ENCODE measurements at places on chromosomes 3 and 15. TPM values are rescaled to one million over a fixed set of nuclear protein-coding genes. Genes with fewer than 3 reads are reported as not detected.

- DNase-seq: no peak
Observed at GRCh38 chr3:155129396-155129795, 49.3 kb downstream of the MME start.

DNA sequence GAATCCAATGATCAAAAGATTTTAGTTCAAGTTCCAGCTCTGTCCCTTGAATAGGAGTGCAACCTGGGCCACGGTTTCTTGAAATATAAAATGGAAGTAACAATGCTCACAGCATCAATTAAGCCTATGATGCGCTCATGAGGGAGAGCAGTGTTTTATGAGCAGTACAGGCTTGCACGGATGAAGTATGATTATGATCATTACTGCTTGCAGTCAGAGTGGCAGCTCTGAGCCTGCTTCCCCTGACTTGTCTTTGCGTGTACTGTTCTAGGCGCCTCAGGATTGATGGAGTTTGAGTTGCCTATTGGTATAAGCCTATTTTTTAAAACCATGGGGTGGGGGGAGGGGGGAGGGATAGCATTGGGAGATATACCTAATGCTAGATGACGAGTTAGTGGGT is 37.0 kb downstream of the ITGB5 start:
- no peak for DNase-seq

DNA sequence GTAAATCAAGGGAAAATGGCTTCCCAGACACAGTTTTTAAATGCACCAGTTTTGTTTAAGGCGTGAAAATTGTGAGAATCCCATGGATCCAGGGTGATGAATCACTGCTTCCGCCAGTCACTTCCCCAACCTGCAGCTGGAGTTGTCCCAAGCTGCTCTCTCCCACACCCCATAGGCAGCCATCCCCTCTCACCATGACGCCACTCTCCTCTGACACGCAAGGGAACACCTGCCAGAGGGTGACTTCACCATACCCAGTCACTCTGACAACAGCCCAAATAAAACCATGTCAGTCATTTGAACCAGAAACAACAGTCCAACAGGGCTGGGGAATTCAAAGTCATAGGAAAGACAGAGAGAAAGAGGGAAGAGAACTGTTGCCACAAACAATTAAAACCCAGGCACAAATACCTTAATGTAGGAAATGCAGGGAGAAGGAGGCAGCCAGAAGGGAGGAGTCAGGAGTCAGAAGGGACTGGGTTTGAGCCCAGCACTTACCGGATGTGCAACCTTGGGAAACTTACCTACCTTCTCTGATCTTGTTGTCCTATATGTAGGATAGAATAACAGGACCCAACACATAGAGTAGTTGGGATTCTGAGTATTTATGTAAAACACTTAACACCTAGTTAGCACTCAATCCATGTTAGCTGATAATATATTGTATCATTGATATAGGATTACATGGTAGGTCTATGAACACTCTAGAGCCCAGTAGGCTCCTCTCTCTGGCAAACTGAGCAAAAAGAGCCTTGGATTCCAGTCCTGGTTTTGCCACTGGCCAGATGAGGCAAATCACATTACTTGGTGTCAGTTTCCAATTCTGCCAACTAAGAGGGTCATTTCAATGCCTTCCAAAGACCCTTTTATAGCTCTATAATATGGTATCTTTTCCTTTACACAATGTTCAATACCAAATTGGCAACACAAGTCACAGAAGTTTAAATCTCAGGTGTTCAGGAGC is 326.3 kb upstream of the ICE2 start:
- DNase-seq: no peak

- DNase-seq: no peak
Observed at GRCh38 chr3:31013843-31014242, 119.4 kb upstream of the GADL1 start.

GRCh38 chr15:61828860-61829513 is 231.3 kb downstream of the VPS13C start:
- no peak for DNase-seq

- no peak for DNase-seq
Observed at GRCh38 chr3:66795365-66795764, 202.7 kb upstream of the KBTBD8 start.

GRCh38 chr15:45387380-45388007 is 9.2 kb upstream of the GATM start:
- no peak for DNase-seq

DNA sequence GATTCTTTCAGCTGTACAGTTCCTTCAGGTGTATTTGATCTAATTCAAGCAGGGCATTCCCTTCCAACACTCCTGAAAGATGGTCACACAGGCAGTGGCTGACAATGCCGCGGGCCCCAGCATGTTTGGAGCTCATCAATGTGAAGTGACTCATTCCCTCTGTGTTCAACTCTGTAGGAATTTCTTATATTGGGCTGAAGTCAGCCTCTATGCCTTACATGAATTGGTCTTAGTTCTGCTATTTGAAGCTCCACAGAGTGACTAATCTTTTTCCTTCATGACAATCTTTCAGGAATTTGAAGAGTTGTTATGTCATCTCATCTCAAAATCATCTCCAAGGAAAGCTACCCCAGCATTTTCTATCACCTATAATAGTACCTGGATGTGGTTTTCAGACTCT is 142.5 kb upstream of the C2CD4B start:
- no peak for DNase-seq

- no peak for DNase-seq
Observed at GRCh38 chr15:64163659-64164362, 989 bp upstream of the PPIB start.

GRCh38 chr3:72255791-72256559 is 471.0 kb upstream of the PROK2 start:
- DNase-seq: no peak

DNA sequence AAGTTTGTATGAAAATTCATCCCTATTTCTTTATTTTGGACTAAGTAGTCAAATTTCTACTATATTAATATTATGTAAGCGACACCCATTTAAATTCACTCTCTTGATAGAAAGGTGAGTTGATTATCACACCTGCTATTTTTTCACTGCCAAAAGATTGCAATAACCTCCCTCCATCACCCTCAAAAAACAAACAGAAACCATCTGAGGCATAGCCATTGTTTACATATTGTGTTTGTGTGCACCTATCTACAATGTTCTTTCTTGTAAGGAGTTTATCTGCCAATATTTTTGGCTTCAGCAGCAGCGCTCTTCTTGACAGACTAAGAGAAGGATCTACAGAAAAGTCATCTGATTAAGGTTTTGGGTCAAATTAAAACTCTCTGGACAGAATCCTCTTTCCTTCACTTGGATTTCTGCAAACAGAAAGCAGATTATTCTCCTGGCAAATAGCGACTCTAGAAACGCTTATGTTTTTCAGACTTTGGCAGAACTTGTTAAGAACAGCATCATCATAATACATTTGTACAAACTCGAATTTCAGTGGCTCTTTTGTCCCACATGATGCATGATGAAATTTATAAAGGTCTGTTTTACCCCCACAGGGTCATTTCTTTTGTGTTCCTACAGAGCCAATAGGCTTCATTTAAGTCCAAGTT is 48.6 kb downstream of the KCNMB2 start:
- DNase-seq: no peak

DNA sequence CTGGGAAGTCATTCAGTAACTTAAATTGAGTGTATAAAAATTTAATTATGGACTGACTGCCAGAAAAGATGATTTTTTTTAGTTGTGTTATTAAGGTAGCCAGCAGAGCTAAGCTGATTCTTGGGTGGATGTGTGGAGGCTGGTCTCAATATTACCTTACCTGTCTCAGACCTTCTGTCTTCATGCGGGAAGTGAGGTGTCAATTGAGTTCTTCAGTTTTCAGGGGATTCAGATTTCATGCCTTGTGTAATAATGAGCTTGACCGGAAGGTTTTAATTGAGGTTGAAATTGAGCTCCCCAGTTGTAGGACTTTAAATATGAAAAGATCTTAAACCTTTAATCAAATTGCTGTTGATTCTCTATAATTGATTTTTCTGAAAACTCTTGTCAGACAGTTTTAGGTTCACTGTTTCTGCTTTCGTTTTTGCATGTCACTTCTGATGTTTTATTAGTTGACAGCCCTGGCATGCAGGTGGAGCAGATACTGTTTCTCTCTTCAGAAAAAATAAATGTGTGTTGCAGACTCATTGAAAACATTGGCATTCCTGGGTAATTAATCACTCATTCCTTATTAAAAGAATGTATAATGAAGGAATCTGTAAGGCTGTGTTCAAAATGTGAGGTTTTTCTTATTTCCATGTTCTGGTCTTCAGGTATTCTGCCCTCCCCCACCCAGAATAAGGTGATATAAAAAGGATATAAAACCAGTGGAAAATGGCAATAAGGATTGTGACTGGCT is 54.5 kb downstream of the PSMD6 start:
- DNase-seq: no peak

DNA sequence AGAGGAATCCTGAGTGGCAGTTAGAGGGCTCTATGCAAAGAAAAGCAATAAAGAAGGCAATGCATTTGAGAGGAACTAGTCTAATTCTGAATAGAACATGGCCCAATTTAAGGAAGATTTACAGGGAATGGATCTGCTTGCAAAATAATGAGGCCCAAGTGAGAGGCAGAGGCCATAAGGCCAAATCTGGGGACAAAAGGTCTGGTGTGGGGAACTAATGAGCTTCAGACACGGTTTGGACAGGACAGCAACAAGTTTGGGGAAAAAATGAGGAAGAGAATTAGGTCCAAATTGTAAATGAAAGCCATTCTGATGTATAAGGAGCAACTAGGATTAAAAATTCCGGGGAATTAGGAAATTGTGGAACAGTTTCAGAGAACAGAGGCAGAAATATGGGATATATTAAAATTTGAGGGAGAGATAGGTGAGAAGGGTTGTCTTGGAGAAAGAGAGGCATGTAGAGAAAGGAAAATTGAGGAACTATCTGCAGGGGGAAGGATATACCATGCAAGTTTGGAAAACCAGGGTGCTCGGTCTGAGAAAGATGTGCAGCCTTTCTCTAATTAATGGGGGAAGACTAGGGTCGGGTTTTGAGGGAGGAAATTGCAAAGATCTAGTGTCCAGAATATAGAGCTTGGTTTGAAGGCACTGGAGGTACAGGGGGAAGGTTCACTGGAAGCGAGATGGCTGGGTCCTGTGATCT is 73.8 kb downstream of the RBPMS2 start:
- no peak for DNase-seq

DNA sequence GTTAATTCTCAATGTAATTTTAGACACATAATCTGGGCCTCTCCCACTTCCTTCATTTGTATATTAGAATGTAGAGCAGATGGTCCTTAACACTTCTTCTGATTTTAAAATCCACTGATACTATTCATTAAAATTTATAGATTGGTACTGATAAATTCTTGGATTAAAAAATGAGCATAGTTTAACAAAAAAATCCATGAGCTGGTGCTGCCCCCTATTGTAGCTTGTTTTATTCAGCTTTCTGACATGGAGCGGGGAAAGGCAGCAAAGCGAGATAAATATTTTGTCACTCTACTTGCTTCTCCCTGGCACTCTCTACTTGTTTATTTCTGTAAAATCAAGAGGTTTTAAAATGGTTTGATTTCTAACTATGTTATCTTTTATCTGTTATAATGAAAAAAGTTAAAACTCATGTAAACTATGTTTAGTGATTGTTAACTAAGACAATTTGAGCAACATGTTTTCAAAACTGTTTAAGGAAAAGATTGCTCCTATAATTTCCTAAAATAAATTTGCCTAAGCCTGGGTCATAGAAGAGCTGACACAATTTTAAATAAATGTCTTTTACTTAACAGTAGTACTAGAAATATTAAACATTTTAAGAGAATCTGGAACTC is 26.5 kb upstream of the PLOD2 start:
- peak; percentile 8 for DNase-seq

DNA sequence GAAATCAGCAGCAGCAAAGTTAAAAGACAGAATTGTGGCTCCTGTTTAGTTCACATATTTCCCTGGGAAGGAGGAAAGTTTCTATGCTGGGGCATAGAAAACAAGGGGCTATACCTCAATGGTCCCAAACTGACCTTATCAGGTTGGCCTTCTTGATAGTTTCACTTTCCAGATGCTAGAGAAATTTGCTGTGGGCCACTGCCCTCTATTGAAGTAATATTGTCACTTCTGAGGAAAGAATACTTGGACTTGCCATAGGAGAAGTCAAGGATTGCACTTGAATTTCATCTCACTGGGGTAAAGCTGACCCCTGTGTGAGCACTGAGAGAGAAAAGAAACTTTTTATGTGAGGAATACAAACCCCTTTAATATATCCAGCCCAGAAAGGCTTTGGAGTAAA is 49.3 kb upstream of the XCR1 start:
- DNase-seq: no peak

DNA sequence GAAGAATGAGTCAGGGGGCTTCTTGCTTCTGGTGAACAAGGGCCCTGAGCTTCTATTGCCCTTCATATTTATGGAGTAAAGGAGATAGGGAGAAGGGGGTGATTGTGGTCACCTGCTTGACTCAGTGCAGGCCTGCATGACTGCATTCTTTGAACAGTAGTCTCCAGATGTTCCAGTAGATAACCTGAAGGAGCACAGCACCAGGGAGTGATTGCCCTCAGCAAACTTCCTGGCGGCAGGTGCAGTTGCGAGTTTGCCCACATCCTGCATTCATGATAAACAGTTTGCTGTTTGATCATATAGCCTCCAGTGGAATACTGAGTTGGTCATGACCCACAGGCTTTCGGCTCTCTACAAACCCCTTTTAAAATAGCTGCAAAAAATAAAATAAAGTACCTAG is 1632.7 kb downstream of the OTOL1 start:
- DNase-seq: no peak

DNA sequence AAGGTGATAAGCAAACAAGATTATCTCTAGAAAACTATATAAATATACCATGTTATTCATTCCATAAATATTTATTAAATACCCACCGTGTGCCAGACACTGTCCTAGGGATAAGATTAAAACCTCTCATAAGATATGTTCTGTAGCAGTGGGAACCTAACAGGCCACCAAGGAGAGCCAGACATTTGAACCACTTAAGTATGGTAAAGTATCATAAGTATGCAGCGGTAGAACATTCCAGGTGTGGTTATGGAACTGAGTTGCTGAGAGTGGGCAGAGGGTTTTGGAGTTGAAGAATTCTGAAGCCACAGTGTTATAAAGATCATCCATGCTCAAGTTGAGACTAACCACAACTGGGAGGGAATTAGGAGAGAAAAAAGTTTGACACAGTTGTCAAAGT is 14.7 kb downstream of the FILIP1L start:
- no peak for DNase-seq

DNA sequence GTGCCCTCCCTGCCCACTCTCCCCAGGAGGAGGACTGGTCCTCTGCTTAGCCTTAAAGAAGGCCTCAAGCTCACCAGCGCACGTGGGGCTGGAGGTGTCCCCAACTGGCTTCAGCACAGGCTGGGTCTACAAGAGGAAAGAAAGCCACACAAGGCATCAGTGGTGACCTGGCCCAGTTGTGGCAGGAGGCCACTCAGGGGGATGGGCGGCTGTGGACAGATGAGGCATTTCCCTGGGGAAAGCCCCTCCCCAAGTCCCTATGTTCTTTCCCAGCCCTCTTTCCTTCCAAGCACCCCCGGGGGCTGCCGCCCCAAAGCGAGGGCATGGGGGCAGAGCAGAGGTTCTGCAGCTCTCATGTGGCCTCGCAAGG is 155.2 kb upstream of the TLE3 start:
- no peak for DNase-seq

- DNase-seq: no peak
Observed at GRCh38 chr15:90565866-90566265, 36.1 kb downstream of the CRTC3 start.

GRCh38 chr3:64361962-64362735 is 136.9 kb upstream of the PRICKLE2 start:
- no peak for DNase-seq

KBTBD8 gene
- 4.4 TPM for polyA plus RNA-seq

TRPM7 gene
- 25.8 TPM for polyA plus RNA-seq

SKOR1 gene
- polyA plus RNA-seq: 0.23 TPM

CLDN18 gene
- not detected for polyA plus RNA-seq

ASB14 gene
- not detected for polyA plus RNA-seq

IL5RA gene
- polyA plus RNA-seq: 0.16 TPM

GOLGA8G gene
- polyA plus RNA-seq: 0.04 TPM

MCCC1 gene
- polyA plus RNA-seq: 19.7 TPM

Measured in K562 (cell line).